ENCODE measurements at places on chromosomes 1 and 21.

- H3K27me3 ChIP-seq = no peaks in the 10 kb centered on the region
- H3K36me3 ChIP-seq = no peaks in the 10 kb centered on the region
- no peak for DNase-seq
- no peak overlapping the region for H3K27ac ChIP-seq
Measured at GRCh38 chr1:37995751-37996345, 6.0 kb upstream of the SF3A3 start.

- no peak for DNase-seq
- H3K4me3 ChIP-seq = no peak overlapping the region
- peaks cover 6% of the 10 kb centered on the region for H3K36me3 ChIP-seq
- H3K27ac ChIP-seq = peak overlapping the region; percentile 2
Measured at GRCh38 chr1:202586018-202586821, 124.0 kb downstream of the SYT2 start.

GRCh38 chr1:73674945-73675561 lies 522.9 kb downstream of the LRRIQ3 start:
- H3K4me3 ChIP-seq = no peak overlapping the region
- no peaks in the 10 kb centered on the region for H3K4me1 ChIP-seq
- DNase-seq = no peak
- no peaks in the 10 kb centered on the region for H3K27me3 ChIP-seq
- no peaks in the 10 kb centered on the region for H3K36me3 ChIP-seq

DNA sequence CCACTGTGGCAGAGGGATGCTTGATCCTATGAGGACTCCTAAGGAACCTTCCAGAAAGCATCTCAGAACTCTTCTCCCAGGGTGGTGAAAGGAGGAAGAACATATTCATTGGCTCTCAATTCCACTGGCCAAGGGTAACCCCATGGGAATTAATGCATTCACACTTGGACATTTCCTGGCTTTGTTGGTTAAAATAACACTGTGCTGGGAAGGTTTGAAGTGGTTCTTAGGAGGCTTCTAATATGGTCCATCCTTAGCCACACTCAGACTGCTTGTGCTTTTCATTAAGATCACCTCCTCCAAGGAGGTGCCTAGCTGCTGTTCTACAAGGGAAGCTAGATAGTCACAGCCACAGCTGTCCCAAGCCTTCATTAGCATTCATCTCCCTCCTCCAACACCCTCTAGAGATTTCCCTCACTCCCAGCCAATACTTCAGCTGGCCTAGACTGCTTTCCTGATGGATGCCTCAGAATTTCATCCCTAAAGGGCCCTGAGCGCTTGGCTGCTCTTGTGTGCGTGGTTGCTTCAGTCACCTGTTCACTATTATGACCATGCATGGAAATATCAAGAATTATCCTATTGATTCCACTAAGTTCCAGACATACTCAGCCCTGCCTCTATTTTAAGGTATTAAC lies 544.4 kb downstream of the PLPP3 start:
- no peak for DNase-seq
- H3K36me3 ChIP-seq = no peaks in the 10 kb centered on the region
- no peaks in the 10 kb centered on the region for H3K4me1 ChIP-seq
- H3K4me3 ChIP-seq = no peak overlapping the region

GRCh38 chr21:46217511-46218196 lies 10.9 kb downstream of the LSS start:
- no peak for DNase-seq
- H3K36me3 ChIP-seq = no peaks in the 10 kb centered on the region
- H3K27ac ChIP-seq = no peak overlapping the region
- H3K4me1 ChIP-seq = no peaks in the 10 kb centered on the region
- no peak overlapping the region for H3K4me3 ChIP-seq
